C1 segment of cervical spinal cord (tissue), 14 donors: ENCODE measurements at places on chromosomes 12 and 14.

GRCh38 chr12:108704527-108704926, 26.8 kb downstream of the CORO1C start:
- DNase-seq = no peak

DNA sequence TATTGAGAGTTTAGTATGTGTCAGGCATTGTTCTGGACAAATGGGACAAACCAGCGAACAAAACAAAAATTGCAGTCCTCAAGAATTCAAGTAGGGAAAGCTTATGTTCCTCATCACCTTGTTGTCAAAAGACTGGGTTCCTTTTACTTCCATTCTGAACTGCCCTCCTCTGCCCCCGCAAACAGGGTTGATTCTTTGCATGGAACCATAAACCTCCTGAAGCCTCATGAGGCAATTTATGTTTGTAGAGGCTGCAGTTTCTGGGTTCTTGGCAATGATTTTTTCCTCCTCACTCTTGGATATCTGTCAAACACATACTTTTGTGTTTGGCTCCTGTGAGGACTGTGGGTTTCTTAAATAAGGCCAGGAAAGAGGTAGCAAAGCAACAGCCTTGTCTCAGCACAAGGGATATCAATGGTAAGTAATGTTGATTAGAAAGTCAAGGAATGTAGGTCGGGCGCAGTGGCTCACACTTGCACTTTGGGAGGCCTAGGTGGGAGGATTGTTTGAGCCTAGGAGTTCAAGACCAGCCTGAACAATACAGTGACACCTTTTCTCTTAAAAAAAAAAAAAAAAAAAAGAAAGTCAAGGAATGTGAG, 13.9 kb downstream of the COPZ1 start:
- DNase-seq = no peak

DNA sequence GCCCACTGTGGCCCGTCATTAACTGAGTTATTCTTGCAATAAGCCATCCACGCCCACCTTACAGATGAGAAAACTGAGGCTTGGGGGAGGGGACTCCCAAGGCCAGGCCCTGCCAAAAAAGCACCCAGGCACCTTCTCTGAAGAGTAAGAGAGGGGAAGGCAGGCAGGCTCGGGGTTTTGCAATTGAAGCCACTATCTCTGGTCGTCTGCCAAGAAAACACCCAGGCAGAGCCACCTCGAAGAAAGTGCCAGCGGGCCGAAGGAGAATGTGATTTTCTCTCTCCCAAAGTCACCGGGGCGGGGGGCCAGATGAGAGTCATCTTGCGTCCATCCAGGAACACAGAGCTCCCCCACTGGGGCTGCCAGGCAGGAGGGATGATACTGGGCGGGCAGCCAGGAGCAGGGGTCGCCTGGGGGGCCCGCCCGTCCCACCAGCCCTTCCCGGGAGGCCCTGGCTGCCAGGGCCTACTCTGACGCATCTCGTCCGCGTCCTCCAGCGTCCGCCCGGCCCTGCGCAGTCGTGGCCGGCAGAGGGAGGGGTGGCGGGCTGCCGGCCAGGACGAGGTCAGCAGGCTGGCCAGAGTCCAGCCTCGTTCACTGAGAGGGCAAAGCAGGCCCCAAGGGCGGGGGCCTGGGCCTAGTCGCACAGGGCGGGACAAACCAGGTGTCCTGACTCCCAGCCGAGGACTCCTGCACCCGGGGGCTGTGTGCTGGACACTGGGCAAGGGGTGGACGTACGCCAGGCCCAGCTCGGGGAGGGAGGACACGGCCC, 74.3 kb downstream of the RFLNA start:
- DNase-seq = peak; percentile 89

DNA sequence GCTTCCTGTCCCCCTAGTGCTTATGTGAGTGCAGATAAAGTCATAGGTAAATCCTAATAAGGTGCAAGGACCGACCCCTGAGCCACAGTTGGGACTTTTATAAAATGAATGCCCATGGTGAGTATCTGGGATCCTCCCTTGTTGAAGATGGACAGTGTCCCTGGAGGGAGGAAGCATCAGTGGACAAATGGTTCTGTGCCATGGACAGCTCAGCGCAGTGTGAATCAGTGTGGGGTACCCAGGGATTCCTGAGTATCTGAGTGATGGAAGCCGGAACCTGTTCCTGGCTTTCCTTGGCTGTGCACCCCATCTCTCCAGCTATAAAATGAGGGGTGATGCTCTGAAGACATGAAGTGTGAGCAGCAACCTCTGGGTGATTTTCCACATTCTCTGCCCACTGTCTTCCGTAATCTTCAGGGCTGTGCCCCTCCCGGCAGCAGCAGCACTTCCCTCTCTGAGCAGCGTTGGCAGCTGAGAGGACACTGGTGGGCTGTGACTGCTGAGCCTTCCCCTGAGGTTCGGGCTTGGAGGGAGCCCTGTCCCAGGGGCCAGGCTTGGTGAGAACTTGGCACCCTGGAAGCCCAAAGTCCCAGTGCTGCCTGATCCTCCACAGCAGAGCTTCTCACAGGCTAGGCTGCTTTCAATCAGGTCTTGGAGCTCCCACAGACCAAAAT, 25.0 kb downstream of the VCPKMT start:
- no peak for DNase-seq

GRCh38 chr12:68932128-68932960, 627 bp downstream of the CPM start:
- DNase-seq = peak; percentile 26

DNA sequence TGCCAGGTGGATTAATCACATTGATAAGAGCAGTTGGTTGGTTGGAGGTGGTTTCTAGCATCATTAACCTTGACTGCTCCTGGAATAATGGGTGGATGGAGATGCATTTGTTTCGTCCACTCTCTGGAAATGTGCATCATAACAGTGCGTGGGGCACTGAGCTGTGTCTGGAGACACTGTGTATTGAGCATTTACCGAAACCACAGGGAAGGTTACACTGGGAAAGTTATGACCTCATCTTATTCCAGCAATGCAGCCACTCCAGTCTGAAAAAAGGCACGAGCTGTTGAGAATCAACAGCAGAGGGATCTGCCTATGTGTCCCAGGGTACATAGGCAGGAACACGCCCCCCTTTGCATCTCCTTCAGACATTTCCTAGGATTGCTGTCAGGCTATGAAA, 27.2 kb downstream of the RNFT2 start:
- no peak for DNase-seq

GRCh38 chr12:88111074-88111652, 30.7 kb downstream of the CEP290 start:
- DNase-seq = peak; percentile 7

DNA sequence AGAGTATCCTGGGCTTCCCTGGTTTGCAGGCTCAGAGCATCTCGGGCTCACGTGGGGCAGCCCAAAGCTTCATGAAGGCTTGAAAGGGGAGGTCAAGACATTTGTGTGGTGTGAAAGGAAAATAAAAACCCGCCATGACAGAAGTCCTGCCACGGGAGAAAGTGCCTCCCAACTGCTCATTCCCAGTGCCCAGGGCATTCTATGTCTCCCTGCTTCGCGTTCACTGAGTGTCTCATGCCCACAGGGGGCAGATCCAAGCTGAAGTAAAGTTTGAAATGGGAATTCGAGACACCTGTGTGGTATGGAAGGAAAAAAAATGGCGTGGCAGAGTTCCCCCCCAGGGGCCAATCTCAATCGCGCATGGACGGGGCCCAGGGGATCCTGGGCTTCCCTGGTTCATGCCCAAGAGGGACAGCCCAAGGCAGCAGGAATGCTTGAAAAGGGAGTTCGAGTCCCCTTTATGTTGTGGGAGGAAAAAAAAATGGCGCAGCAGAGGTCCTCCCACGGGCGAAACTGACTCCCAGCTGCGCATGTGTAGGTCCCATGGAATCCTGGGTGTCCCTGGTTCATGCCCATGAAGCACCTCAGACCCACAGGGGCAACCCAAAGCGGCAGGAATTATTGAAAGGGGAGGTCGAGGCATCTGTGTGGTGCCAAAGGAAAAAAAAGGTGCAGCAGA, 576.7 kb downstream of the ALG10 start:
- no peak for DNase-seq

DNA sequence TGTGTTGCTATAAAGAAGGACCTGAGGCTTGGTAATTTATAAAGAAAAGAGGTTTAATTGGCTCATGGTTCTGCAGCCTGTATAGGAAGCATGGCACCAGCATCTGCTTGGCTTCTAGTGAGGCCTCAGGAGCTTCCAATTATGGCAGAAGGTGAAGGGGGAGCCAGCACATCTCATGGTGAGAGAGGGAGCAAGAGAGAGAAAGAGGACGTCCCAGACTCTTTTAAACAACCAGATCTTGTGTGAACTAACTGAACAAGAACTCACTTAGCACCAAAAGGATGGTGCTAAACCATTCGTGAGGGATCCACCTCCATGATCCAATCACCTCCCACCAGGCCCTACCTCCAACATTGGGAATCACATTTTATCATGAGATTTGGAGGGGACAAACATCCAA, 6.1 kb upstream of the SNAPC1 start:
- DNase-seq = no peak

- no peak for DNase-seq
Observed at GRCh38 chr14:49688701-49689030, 652 bp upstream of the POLE2 start.

DNA sequence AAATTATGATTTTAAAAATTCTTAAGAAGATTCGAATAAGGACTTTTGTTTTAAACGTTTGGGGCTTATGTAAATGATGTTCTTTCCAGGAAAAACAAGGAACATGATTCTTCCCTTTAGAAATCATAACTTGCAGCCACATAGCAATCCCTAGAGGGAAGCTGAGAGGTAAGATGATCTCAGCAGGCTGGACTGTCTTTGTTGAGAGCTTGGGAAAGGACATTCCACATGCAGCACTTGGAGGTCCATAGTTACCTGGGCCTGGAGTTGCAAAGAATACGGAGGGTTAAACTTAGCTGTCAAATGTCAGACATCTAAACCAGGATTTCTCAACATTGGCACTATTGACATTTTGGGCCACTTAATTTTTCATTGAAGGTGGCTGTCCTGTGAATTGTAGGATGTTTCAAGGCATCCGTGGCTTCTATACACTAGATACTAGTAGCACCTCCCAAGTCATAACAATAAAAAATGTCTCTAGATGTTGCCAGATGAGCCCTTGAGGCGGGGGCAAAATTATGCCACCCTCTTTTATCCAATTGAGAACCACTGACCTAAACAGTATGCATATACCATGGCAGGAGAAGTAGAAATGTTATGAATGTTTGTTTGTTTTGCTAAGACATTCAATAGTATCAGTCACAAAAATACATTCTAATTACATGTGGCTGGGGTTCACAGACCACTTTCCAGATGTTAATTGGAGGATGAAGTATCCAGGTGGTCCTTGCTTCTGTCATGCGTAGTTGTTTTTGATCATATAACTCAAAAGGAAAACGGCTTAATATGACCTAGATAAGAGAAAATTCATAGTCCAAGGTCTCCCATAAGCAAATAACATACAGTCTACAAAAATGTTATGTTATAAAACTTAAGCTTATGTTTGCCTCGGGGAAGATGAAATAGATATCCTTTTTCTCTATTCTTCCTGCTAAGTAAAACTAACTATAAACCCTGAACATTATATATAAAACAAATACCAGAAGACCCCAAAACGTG, 30.5 kb downstream of the TTC6 start:
- no peak for DNase-seq

- no peak for DNase-seq
Observed at GRCh38 chr12:124020514-124020949, 47.5 kb downstream of the ZNF664 start.

DNA sequence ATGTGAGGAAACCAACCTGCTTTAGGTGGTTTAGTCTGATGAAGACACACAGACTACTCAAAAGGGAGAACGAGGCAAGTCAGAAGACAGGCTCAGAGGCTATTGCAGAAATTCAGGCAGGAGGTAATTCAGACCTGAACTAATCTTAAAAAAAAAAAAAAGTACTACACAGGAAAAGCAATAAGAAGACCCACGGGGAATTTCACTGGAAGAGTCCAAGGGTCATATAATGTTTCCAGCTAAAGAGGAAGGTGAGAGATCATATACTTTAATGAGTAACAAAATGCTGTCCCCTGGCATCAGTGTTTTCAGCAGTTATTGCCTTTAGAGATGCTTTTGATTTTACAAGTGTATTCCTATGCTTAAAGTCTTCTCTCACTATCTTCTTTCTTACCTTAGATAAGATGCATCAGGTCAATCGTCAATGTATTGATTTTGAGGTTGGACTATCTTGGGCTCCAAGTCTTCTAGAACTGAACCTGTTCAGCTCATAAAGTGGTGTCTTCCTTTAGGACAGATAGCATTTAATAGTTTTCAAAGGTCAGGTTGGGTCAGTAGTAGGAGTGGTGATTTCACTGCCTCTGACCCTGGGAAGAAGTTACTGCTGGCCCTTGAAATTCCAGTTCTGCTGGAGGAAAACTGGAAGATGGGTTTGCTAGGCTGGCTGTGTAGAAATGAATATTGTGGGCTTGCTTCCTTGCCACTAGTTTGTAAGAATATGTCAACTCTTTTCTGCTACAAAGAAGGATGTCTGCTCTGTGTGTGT, 60.0 kb downstream of the FAR2 start:
- DNase-seq = no peak

GRCh38 chr12:9793779-9794395, 33.2 kb upstream of the CD69 start:
- no peak for DNase-seq

- DNase-seq = no peak
Observed at GRCh38 chr14:77372304-77372841, 4.5 kb downstream of the TMED8 start.
